ENCODE measurements at places on chromosomes 2 and 18.

- no peak for DNase-seq
Measured at GRCh38 chr2:54685263-54685775, 38.1 kb upstream of the EML6 start.

DNA sequence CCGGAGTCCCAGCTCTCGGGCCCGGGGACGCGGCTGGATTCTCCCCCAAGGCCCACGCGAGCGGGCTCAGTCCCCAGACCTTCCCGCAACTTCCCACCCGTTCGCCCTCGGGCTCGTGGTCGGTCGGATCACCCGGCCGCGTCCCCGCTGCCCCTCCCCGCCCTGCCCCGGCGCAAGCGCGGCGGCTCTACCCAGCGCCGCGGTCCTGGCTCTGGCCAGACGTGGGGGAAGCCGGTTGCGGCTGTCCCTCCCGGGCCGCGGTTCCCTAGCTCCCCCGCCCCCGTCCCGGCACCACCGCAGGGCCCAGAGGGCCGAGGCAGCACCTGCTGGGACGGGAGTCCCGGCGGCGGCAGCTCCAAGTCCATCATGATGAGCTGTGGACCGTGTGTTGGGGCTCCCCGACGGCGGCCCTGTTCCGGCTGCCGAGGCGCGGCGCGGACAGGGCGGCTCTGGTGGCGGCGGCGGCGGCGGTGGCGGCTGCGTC is 276 bp downstream of the NFE2L2 start:
- no peak for DNase-seq

GRCh38 chr2:185689906-185690539 is 48.6 kb upstream of the FSIP2 start:
- DNase-seq, result no peak

GRCh38 chr2:120044336-120044735 is 31.5 kb downstream of the EPB41L5 start:
- no peak for DNase-seq

DNA sequence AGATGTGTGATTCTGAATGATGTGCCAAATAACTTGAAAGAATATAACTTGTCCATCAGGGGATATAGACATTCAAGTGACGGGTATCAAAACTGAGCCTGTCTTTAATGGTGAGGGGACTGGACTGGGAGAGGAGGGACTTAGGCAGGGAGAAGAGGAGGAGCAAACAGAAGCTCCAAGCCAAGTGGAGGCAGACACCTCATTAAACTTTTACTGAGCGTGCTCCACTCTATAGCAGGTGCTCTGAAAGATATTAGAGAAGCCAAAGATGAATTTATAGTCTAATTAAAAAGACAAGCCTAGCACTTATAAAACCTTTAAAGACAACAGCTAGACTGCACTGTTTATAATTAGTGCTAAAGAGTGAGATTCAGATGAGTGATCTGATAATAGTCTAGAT is 47.7 kb upstream of the SMAD2 start:
- no peak for DNase-seq
